ENCODE measurements at places on chromosomes 2 and 18. TPM values are rescaled to one million over a fixed set of nuclear protein-coding genes. Genes with fewer than 3 reads are reported as not detected.

Gene DUSP19
- 0.30 TPM for polyA plus RNA-seq

Gene GPR45
- not detected for polyA plus RNA-seq

Gene CASP10
- 3.6 TPM for polyA plus RNA-seq

Gene REG1B
- polyA plus RNA-seq: 7.2 TPM

Gene PLCD4
- 0.68 TPM for polyA plus RNA-seq

Gene NEU2
- not detected for polyA plus RNA-seq

Gene AMER3
- 0.28 TPM for polyA plus RNA-seq

Gene CNGA3
- polyA plus RNA-seq: 0.31 TPM

Gene MOGAT1
- 0.30 TPM for polyA plus RNA-seq

Gene MAIP1
- 18.7 TPM for polyA plus RNA-seq

Gene FAM161A
- 1.4 TPM for polyA plus RNA-seq

Gene TXNDC2
- polyA plus RNA-seq: 0.01 TPM

Gene FER1L5
- not detected for polyA plus RNA-seq

Gene PCARE
- 0.11 TPM for polyA plus RNA-seq

Gene GRB14
- polyA plus RNA-seq: 4.6 TPM

Gene CLEC4F
- polyA plus RNA-seq: not detected

Gene GKN2
- polyA plus RNA-seq: 318 TPM

Gene MEMO1
- polyA plus RNA-seq: 29.8 TPM

Gene FSHR
- polyA plus RNA-seq: not detected

Gene PKDCC
- 218 TPM for polyA plus RNA-seq

Gene STAMBP
- 15.1 TPM for polyA plus RNA-seq

Gene ARHGEF4
- polyA plus RNA-seq: 19.8 TPM

All from adipose tissue (tissue), 3 donors.